ENCODE measurements at places on chromosomes 3 and 15.

GRCh38 chr3:110123946-110124345 is 786.6 kb upstream of the DPPA4 start:
- no peak for DNase-seq

DNA sequence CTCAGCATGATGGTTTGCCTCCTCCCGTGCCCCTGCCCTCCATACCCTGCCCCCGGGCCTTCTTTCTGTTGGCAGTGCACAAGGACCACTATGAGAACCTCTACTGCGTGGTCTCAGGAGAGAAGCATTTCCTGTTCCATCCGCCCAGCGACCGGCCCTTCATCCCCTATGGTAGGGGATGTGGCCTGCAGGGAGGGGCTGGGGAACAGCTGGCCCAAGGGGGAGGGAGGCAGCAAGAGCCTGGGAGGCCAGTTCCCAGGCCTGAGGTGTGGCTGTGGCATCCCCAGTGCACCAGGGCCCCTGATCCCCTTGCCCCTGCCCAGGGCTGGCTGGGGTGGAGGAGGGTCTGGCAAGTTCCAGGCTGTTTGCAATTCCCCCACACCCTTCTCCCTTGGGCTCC is 2.6 kb upstream of the PLA2G4B start:
- DNase-seq, result no peak

DNA sequence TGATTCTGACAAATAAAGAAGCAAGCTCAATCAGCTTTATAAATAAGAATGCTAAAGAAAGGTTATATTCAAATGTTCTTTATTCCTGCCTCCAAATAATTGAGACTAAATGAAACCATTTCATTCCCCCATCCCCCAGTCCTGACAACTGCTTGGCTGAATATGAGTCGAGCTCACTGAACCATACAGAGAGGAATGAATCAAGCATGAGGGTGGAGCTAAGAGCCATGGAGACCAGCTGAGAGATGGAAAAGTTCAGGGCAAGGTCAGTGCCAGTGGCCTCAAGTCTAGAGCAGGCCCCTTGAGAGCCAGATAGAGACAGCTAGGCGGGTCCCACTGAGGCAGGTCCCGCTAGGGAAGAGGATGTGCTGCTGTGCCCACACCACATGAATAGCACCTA is 188.7 kb upstream of the EIF1B start:
- no peak for DNase-seq

GRCh38 chr3:113240841-113241240 is 29.5 kb downstream of the BOC start:
- no peak for DNase-seq

DNA sequence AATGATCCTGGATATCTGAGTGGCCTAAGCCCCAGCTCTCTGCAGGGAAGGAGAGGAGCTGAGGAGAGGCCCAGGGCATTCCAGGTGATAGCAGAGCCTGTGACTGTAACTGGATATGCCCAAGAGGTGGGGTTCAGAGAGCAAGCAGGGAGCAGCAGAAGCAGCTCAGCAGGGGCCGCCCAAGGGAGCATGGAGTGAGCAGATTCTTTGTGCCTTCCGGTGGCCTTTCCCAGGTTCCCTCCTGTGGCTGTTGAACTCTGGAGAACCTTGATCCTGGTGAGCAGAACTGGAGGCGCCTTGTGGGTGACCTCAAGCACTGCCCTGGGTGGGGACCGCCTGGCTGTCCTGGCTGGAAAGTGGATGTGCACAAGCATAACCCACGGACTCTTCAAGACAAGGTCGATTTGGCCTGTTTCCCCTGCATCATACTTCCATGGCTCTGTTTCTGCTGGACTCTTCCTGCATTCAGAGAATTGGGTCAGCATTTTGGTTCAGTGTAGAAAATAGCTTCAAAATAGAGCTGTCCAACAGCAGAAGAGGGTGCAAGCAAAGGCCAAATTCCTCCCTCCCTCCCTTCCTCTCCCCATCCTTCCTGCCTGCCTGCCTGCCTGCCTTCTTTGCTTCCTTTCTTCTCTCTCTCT is 76.1 kb downstream of the ARNT2 start:
- DNase-seq, result no peak

DNA sequence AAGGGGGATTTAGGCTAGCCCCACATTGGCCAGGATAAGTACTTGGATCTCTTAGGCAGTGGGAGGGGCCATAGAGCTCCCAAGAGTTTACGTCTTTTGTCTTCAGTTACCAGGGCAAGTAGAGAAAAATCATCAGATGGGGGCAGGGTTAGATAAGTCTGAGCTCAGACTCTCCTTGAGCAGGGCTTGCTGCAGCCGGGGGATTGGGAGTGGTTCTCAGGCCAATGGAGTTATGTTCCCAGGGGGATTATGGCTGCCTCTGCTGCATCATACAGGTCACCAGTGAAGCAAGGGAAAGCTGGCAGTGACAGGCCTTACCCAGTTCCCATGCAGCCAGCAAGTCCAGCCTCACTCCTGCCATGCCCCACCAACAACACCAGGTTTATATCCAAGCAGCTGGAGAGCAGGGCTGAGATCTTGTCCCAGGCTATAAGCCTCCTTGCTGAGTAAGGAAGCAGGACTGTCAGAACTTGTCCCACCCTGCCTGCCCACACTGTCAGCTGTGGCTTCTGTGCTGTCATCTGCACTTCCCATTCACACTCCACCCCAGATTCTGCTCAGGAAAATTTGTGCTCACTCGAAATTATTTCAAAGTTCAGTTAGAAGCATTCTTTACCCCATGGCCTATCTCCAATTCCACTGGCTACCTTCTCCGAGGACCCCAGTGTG is 215.3 kb downstream of the FAM43A start:
- DNase-seq, result no peak

DNA sequence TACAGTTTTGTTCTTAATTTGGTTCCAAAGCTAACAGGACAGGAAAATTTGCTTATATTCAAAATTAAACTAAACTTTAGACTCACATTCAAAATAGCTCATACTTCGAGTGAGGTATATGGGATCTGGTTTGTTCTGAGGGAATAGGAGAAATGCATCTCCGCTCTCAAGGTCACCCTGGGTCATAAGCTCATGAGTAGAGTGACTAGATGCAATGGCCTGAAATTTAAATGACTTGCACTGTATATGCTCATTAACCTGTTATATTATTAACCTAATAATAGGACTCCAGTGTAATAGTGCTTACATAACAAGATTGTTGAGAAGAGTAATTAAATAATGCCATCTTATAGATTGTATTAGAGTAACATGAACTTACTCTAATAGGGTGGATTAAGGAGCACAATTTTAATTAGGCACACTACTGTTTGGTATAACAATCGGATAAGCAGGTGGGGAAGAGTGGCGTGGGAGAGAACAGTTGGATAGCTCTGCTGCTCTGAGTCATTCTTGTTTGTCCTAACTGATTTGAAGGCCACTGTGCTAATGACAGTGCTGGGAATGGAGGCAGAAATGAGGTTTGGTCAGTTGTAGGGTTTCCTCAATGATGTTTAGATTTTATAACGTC is 5.2 kb downstream of the NKTR start:
- no peak for DNase-seq

- no peak for DNase-seq
Measured at GRCh38 chr15:55564347-55565145, 23.6 kb downstream of the PYGO1 start.

DNA sequence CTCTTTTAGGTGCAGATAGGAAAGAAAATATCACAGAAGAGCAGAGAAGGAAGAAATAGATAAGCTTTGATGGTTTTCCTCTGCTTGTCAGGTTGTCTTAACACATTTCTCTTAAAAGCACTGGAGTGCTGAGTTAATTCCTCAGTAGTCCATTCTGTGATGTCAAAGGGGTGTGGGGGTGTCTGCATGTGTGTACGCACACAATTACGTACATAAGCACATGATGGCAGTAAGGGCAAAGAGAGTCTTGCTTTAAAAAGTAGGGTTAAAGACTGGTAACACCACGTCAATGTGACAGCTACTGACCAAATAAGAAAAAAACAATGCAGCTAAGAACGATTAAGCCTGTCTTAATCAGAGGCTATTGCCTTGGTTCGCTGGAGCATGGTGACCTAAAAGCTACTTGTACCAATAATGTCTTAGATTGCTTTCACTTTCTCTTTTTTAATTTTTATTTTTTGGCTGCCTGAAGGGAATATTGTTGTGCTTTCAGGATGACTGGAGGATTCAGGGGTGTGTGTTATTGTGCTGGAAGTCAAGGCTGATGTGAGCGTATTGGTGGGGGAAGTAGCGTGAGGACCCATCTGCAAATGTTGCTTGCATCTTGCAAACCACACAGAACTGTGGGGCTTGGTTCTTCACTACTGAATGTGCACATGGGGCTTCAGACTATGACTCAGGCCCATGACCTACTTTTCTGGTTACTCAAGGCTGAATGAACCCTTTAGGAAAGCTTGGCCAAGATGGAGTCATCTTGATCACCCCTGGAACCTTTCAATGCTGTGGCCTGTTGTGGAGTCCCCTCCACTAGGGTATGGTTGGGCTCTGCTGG is 417.8 kb upstream of the TPM1 start:
- no peak for DNase-seq

DNA sequence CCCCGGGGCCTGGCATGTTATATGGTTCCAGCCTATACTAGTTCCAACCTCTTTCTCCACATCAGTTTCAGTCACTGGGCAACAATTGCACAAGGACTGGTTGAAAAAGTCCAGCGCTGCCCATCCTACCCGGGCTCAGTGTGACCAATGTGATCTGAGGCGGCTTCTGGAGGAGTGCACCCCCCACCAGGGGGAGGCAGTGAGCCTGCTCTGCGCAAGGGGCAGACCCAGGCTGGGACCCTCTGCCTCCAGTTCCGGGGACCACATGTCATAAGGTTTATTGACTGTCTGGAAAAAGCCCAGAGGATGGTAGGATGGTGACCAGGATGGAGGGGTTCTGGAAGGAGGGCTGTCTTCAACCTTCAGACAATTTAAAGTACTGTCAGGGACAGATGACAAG is 25.6 kb upstream of the NR2E3 start:
- peak; percentile 35 for DNase-seq
